ENCODE measurements at places on chromosomes 5 and 9. TPM values are rescaled to one million over a fixed set of nuclear protein-coding genes. Genes with fewer than 3 reads are reported as not detected.

GRCh38 chr5:149600932-149601331, 19.6 kb downstream of the ARHGEF37 start:
- no peak for DNase-seq

TMEM252 gene
- not detected for total RNA-seq

DNA sequence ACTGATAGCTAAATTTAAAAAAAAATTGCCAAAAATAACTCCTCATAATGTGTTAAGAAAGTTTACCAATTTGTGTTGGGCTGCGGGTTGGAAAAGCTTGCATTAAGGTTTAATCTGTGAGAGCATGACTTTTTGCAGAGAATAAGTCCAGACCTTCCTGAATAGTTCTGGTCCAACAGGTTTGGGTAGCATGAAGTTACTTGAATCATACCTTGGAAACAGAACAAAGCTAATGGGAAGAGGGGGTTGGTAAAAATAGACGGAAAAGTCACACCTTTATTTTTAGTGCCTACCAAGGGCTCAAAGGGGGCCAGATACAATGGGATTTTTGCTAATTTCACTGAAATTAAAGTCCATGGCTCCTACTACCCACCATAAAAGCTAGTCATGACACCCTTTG, 17.1 kb upstream of the MATR3 start:
- DNase-seq: no peak

DNA sequence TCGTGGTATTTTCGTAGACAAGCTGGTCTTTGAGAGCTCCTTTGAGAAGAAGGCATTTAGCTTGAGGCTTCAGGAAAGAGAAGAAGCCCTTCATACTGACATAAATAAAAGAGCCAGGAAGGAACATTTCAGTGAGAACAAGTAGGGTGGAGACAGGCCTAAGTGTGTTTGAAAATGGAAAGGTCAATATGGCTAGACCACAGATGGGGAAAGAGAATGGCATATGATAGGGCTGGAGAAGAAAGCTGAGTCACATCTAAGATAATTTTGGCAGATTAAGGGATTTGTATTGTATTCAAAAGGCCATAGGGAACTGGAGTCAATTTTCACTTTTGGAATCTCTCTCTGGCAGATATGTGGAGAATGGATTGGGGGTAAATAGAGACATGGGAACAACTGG, 374.9 kb downstream of the TMEM38B start:
- no peak for DNase-seq

LCN6 gene
- 4.5 TPM for total RNA-seq

DNM1 gene
- total RNA-seq: 7.3 TPM

DNA sequence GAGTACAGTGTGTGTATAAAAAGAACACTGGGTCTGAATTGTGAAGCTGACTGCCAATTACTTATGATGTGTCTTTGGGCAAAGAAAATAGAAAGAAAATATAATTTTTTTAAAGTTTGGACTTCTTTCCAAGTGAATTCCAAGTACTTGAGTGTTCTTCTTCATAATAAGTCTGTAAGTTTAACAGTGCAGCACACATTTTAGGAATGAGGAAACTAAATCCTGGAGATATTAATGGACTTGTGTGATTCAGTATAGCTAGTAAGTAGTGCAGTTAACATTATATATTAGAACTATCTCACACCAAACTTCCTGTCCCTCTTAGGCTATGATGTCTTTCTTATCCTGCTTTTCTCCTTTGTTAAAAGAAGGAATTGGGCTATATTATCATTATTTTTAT, 1953.8 kb downstream of the MAT2B start:
- DNase-seq: no peak

OSMR gene
- total RNA-seq: 19.9 TPM

DNA sequence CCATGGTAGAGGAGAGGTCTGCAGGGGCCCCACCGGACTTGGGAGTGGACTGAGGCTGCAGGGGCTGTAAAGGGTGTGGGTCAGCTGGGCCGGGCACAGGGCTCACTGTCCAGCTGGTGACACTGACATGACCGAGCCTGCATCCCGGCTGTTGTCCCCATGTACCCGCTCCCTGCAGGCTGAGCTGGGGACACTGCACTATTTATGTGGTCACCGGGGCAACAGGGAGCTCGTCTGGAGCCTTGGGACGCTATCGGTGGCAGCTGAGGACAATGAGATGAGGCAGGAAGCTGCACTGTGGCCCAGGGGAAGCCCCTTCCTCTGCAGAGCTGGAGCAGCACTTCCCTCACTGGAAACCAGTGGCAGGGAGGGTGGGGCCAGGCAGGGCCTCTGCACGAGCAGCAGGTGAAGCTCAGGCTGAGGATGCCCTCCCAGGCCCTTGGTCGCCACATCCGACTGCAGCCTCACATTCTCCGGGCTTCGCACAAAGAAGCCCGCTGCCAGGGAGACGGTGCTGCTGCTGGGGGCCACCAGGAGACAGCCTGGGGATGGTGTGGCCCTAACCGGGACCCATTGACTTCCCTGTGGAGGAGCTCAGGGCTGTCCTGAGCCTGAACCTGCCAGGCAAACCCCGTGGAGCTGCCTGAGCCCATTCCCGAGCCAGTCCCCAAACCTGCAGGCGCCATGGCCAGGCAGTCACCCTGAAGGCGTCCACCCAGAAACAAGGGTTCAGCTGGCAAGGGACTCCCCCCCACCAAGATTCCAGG, 26.4 kb downstream of the ZDHHC11B start:
- DNase-seq: peak; percentile 82

DNA sequence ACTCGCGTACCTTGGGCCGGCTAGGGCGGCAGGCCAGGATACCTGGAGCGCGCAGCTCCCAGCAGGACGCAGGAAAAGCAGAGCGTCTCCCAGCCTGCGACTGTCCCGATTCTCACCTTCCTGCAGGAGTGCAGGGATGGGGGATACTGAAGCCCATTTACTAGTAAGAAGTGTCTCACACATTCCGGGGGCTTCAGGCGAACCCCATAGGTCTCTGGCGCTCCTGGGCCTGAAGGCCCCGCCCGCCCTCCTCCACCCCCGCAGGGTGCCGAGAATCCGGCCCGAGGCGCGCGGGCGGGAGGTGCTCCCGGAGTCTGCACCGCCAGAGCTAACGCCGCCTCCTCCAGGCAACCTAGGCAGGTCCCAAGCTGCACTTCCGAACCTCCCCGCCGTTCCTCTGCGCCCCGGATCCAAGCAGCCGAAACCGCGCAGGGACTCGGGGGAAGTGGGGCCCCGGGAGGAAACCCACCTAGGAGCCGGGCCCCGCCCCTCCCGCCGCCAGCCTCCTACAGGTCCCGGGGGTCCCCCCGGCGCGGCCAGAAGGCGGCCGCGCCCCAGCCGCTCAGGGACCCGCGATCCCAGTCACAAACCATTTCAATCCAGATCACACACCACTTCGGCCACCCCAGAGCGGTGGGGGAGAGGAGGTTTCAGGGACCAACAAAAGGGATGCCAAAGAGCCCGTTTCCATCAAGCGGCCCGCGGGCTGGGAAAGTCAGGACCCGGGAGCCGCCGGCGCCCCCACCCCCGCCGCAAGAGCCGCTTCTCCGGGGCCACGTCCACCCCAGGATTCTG, 1.2 kb downstream of the ROR2 start:
- DNase-seq: peak; percentile 73

SPINK4 gene
- not detected for total RNA-seq

DNA sequence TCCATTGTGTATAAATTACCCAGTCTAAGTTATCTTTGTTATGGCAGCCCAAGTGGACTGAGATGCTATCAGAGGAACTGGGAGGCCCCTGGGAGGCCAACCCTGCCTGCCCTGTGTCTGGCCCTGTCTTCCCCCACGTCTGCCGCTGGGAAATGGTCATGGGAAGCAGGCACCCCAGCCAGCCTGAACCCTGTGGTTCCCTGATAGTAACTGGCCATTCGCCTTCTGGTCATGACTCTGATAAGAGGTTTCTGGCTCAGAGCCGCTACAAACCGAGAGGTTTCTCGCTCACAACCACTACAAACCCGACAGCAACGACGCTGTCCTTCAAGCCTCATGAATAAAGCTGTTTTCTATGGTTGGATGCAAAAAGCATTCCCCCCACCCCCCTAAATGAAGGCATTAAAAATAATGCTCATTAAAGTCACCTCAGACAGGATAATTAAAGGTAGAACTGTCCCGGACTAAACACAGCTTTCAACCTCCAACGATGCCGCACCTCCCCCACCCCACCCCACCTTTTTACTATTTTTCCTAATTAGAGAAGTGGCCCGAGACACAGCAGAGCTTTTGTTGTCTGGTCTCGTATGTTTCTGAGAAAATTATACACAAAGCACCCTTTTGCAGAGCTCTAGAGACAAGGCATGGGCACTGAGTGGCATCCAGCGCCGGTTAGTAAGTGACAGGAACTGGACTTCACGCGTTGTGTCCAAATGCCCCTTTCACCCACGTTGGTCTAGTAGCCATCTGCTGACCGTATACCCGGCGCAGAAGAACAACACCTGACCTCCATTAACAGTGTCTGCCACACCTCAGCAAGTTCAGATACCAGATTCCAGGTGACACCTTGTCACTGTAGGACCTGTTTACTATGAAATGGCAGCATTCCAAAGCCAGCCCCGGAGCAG, 140.8 kb downstream of the COL23A1 start:
- no peak for DNase-seq
